ENCODE measurements at places on chromosomes 11 and 22. TPM values are rescaled to one million over a fixed set of nuclear protein-coding genes. Genes with fewer than 3 reads are reported as not detected.

CWC15 gene
- 56.2 TPM for total RNA-seq

KRTAP5-2 gene
- 1.6 TPM for total RNA-seq

ART1 gene
- total RNA-seq, result 0.39 TPM

ROBO3 gene
- total RNA-seq, result 56.0 TPM

GRCh38 chr11:35398881-35399280 is 20.5 kb downstream of the SLC1A2 start:
- no peak for ATAC-seq

GRCh38 chr11:57274904-57275498 is 38.0 kb upstream of the APLNR start:
- ATAC-seq, result no peak

DNA sequence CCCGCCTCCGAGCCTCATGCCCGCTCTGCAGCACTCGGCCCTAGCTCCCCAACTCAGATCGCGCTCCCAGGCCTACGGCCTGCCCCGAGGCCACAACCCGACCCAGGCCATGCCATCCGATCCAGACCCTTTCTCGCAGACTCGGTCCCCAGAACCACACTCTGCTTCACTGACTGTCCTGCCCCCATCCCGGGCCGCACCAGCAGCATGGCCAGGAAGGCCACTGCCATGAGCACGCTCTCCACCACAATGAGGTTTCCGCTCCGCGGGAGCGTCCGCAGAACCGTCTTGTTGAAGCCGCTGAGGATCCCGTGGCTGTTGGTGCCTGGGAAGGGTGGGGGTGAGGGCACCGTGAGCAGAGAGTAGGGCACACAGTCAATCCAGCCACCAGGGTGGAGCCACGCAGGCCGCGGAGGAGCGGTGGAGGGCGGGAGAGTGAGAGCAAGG is 6.4 kb downstream of the UNC93B1 start:
- ATAC-seq, result no peak

DNA sequence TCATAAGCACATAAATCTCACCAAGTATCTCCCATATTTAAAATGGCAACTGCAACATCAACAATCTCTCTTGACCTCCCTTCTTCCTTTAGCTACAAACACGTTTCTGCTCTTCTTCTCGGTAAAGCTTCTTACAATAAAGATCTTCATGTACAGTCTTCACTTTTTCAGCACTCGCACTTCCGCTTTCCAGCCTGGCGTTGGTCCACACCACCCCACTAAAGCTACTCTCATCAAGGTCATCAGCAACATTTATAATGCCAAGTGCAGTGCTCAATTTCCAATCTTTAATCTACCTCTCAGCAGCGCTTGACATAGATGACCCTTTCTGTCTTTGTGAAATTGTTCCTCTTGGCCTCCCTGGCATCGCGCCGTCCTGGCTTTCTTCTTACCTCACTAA is 33.6 kb downstream of the NTM start:
- ATAC-seq, result no peak

DNA sequence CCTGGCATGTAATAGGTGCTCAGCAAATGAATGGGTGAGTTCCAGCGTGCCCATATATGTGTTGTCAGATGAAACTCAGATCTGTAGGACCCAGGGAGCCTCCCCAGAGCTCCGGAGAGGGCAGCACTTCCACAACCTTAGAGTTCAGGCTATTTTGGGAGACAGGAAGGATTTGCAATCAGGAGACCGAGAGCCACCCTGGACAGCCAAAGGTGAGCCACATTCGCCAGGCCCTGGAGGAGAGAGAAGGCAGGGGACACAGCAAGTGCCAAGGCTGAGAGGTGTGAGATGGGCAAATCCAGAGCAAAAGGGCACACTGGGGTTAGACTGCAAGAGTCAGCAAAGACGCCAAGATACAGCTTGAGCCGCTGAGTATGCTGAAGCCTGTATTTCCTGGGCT is 66.4 kb downstream of the CD82 start:
- ATAC-seq, result no peak

DNA sequence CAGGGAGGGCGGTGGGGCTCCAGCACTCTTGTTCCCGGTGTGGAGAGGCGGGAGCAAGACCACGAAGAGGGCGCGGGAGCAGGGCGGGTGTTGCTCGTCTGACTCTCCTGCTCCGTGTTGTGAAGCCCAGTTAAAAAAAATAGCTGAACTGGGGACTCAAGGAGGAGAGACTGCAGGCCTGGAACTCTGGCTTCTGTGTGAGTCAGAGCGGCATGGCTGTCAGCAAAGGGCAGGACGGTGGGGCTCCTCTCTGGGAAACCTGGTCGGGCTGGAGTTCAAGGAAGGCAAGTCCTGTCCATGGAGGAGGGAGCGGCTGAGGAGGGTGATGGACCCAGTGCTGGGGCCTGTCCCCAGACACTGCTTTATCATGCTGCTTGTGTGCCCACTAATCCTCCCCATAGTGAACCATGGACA is 152.3 kb downstream of the FEZ1 start:
- ATAC-seq, result peak; percentile 44

GRCh38 chr11:133677387-133677786 is 145.1 kb upstream of the OPCML start:
- ATAC-seq, result no peak

DNA sequence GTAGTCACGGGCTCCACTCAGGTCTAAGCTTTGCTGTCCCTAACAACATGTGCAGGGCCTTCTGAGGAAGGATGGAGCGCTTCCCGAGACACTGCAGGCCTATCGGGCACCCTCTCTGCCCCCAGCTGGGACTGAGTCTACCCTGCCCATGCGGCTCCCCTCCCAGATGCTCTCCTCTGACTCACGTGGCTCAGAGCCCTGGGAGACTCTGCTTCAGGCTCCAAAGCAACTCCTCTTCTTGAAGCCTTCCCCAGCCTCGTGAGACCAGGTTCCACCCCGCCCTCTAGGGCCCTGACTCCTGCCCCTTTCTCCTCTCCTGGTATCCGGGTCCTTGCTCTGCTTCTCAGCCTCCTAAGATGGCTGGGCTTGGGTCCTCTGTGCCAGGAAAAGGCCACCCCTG is 28.4 kb upstream of the ARFGAP3 start:
- no peak for ATAC-seq

All from motor neuron (in vitro differentiated cells).